ENCODE measurements at places on chromosomes 1 and 21.

DNA sequence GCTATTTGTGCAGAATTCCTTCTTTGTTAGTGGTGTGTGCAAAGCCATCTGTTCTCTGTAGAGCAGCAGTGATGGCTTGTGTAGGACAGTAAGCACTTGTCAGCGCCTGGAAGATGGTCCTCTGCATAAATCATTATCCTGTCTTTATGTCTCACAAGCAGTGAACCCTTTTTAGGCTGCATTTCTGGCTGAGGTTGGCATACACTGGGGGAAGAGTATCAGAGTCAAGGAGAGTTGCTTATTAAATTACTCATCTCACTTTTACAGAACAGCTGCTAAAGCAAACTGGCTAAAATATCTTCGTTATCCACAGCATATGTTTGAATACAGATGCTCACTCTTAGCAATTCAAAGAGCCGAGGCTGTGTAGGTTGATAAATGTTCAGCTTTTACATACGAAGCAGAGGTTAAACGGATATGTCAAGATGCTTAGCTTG lies 54.6 kb upstream of the NCAM2 start:
- DNase-seq, result no peak

DNA sequence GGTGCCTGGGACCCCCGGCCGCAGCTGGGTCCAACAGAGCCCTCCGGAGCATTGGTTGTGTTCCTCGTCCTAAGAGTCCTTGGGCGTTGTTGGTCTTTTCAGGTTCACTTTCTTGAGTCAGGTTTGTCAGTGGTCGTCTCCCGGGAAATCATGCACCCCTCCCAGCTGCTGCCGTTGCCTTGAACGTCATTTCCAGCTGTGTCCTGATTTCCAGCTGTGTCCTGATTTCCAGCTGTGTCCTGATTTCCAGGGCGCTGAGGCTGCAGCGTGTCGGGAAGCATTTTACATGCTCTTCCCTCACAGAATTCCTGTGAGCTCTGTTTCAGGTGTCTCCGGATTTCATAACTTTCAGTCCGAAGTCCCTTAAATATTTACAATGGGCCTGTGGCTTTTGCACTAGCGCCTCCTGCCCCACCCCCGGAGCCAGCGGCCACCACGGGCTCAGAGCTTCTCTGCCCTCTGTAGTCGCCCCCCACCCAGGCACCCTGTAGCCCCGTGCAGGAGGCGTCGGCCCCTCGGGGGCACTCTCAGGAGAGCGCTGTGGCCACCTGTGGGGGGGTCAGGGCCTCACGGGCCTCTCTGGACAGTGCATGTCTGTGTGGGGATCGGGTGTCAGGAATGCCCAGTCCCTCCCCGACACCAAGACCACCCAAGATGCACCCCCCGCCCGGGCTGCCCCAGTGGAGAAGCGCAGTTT lies 66.7 kb downstream of the COL18A1 start:
- DNase-seq, result no peak

DNA sequence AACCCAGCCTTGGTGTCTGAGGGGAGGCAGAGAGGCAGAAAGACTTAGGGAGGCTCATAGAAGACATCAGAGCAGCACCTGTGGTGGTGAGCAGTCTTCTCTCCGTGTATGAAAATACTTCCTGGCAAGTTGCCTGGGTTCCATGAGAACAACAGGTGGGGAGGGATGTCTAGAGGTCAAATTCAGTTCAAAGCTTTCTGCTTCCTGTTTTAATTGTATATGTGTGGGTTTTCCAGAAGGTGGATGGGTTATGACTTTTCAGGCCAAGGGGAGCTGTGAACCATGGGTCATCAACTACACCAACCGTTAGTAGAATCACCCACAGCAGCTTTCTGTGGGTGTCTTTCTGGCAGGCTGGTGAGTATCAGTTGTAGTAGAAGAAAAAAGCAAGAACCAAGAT lies 4.1 kb upstream of the FCRL2 start:
- DNase-seq, result no peak

DNA sequence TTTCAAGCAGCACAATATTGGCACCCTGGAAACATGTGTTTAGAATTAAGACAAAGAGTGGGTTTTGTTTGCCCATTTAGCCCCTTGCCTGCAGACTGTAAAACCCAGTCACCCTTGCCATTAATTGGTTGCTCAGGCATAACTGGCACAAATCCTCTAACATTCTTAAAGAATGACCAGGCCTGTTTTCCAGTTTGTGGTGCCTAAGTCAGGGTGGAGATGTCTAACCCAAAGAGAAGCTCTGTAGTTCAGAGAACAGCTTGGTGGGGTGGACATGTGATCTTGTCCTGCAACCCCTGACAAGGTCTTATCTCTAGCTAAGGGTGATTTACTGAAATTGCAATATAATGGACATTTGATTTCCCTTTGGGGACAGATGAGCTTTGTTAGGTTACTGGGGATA lies 8.8 kb upstream of the ANGPTL7 start:
- DNase-seq, result no peak

DNA sequence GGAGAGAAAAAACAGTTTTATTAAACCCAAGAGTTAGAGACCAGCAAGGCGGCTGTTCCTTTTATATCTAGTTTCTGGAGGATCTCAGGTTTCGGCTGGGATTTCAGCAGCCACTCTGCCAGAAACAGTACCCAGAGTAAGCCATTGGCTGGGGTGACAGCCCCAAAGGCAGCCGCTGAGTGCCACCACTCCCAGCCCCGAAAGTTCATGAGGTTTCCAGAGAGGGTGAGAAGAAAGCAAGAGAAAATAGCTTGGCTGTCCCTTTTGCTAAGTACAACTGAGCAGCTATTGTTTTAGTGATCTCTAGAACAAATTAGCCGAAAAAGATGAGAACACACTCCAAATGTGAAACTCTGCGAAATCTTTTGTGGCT lies 1.2 kb downstream of the SH3BGR start:
- DNase-seq, result no peak

DNA sequence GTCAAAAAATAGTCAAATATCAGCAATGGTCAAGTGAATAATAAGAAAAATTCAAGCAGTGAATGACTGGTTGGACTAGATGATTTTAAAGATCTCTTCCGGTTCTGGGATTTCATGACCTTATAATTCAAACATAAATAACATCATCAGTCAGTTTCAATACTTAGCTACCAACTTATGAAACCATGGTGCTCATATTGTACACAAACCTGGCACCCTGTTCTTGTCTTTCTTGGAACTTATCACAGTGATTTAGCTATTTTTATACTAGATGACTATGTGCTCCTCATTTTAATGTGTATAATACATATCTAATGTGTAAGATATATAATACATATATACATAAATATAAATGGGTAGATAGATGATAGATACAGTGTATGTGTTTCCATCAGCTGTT lies 156.9 kb downstream of the CLEC20A start:
- no peak for DNase-seq

DNA sequence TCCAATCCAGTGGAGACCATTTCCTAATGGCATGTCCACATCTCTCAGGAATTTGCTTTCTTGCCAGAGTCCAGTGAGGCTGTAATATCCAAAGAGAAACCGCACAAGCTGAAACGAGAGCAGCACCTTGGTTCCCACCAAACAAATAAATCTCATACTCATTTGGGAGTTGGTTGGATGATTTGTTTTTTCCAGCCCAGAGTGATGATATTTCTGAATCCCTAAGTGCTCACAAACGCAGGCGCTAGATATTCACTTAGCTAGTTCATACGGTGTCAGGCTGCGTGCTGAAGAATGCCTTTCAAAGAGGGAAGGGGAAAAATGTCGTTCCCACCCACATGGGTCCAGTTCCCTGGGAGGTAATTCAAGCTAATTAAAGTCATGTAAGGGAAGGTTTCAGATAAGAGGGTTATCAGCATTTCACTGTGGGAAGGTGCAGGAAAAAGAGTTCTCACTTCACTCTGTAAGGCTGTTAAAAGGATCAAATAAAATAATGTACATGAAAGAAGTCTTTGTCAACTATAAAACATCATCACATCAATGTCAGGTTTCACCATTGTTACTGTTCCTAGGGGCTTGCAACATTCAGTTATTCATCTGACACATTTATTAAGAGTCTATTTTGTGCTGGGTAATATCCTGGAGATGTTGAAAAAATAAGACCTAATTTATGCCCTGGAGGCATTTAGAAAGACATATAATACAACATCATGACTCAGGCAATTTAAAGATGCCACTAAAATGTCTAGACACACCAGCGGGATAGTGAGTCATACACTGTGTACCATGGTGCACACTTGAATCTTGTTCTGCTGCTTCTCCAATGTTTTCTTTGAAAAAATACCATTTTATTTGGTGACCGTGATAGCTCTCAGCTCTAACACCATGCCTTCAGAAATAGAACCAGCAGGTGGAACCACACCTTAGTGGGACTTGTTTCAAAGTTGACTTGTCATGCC lies 19.3 kb downstream of the DPT start:
- DNase-seq, result no peak

- no peak for DNase-seq
These were observed 126.0 kb upstream of the HMCN1 start for GRCh38 chr1:185608177-185608576.

GRCh38 chr1:57336793-57337192 lies 87.1 kb downstream of the DAB1 start:
- no peak for DNase-seq

DNA sequence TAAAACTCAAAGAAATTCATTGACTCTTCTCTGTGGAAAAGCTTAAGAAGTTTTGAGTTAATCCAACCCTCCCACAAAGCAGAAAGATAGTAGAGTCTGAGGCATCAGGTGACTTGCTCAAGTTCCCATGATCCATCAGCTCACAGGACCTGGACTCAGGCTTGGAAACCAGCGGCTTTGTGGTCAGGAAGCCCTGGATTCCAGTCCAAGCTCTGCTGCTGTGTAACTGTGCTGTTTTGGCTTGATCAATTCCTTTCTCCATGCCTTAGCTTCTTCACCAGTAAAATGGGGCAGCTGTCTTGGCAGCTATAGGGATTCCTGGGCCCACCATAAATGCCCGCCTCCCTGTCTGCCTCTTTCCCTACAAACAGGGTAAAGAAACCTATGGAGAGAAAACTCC lies 180.2 kb downstream of the HIVEP3 start:
- no peak for DNase-seq

DNA sequence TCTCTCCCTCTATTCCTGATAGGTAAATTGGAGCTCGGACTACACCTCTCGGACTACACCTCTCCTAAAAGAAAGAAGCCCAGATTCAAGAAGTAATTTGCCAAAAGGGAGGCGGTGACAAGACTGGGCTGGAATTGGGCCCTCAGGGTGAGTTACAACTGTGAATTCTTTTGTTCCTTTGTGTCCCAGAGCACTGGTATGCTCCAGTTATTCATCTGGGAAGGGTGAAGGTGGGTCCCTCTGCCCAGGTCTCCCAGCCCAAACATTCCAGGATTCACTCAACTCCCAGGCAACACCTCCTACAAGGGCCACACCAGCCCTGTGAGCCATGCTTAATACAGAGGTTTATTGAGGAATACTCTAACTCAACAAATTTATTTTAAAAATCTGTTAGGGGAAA lies 69.2 kb downstream of the LMX1A start:
- DNase-seq, result no peak

- DNase-seq, result no peak
These were observed 32.8 kb downstream of the ABCG1 start for GRCh38 chr21:42251654-42252324.

- DNase-seq, result no peak
These were observed 212.5 kb downstream of the TOMM20 start for GRCh38 chr1:234915924-234916675.

- no peak for DNase-seq
These were observed 191.4 kb downstream of the MIS18A start for GRCh38 chr21:32087447-32087846.

- no peak for DNase-seq
These were observed 26.8 kb downstream of the VWA5B1 start for GRCh38 chr1:20317471-20317870.

GRCh38 chr1:156923670-156924477 lies 3.4 kb downstream of the LRRC71 start:
- DNase-seq, result no peak

DNA sequence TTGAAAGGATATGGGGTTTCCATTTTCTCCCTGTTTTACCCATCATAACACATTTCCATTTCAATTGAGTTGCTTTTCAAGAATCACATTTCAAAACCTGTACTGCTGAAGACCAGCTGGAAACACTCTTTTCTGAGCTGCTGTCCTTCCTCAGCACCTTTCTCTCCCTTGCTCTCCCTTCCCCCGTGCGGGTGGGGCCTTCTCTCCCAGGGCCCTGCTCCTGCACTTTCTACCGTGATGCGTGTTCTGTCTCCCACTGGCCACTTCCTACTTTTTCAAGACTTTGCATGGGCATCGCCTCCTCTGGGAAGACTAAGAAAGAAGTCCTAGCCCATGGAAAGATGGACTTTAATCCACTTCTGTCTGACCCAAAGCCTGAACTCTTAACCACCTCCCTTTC lies 390.4 kb downstream of the PTPRU start:
- no peak for DNase-seq

DNA sequence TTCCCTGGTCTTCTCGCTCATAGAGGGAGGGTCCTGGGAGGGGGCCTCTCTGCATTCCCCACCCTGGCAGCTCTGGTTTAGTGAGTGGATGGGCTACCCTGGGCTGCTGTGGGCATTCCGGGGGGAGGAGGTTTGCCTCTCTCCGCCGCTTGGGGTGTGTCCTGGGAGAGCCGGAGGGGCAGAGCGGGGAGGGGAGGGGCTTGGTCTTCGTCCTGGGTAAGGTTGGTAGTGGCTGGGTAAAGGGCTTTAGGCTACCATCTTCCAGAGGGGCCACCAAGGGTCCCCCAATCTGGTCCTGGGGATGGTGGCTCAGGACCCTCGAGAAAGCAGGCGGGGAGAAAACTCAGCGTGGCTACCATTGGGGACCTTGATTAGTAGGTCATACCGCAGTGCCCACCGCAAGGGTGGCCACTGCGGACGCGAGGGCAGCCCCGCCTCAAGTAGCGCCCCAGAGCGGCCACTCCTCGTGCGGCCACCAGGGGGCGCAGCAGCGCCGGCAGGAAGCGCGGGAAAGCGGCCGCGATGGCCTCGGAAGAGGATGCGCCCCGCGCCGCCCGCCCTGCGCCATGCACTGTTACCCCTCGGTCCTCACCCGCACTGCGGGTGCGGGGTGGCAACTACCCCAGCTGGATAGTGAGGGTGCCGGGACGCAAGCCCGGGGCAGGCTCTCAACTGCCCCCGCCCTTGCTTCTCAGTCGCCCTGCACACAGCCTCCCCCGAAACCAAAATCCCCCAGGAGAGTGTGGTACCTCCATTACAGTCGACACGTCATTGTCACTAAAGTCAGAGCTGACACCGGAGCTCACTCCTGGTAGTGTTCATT lies 44.1 kb upstream of the SLC25A33 start:
- no peak for DNase-seq

- no peak for DNase-seq
These were observed 8.7 kb upstream of the BRDT start for GRCh38 chr1:91940496-91940895.

DNA sequence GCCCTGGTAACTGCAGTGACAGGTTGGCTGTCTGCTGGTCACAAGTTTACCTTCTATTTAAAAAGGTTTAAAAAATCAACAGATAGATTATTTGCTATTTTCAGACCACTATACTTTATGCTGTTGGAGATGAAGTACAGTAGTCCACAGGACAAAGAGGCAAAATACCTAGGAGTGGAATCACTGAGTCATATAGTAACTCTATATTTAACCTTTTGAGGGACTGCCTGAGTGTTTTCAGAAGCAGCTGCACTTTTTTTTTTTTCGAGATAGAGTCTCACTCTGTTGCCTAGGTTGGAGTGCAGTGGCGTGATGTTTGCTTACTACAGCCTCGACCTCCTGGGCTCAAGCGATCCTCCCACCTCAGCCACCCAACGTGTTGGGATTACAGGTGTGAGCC lies 11.7 kb downstream of the CNIH4 start:
- no peak for DNase-seq
